Hematopoietic multipotent progenitor cell treated with erythropoietin and hydrocortisone succinate and interleukin-3 and kit ligand, for 4 days (in vitro differentiated cells): ENCODE measurements at places on chromosomes 3 and 15.
A peak's percentile ranks its signal among the peaks of the same experiment; 100 is the strongest.

DNA sequence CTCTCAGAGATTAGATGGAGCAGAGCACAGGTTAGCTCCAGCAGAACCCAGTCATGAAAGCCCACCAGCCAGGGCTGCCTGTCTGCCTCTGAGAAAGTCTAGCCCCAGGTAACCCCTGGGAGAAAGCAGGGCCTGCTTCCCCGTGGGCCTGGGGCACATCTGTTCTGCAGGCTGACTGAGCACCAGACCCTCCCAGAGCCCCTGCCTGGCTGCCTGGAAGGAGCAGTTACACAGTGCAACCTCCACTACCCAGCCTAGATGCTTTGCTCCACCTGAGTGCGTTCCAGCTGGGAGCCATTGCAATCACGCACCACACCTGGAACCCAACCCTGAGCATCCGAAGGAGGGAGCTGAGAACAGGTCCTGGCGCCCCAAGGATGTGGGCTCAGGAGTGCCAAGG is 24.7 kb upstream of the OR5K4 start:
- DNase-seq: no peak

DNA sequence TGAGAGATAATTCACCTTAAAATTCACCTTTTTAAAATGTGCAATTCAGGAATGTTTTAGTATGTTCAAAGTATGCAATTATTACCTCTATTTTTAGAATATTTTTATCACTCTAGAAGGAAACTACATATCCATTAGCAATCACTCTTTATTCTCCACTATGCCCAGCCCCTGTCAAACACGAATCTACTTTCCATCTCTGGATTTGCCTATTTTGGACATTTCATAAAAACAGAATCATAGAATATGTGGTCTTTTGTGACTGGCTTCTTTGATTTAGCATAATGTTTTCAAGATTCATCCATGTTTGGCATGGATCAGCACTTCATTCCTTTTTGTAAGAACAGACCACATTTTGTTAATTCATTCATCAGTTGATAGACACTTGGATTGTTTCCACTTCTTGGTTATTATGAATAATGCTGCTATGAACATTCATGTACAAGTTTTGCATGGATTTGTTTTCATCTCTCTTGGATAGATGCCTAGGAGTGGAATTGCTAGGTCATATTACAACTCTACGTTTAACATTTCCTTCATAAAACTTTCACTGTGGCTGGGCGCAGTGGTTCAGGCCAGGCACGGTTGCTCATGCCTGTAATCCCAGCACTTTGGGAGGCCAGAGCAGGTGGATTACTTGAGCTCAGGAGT is 12.7 kb downstream of the HMCES start:
- DNase-seq: no peak

DNA sequence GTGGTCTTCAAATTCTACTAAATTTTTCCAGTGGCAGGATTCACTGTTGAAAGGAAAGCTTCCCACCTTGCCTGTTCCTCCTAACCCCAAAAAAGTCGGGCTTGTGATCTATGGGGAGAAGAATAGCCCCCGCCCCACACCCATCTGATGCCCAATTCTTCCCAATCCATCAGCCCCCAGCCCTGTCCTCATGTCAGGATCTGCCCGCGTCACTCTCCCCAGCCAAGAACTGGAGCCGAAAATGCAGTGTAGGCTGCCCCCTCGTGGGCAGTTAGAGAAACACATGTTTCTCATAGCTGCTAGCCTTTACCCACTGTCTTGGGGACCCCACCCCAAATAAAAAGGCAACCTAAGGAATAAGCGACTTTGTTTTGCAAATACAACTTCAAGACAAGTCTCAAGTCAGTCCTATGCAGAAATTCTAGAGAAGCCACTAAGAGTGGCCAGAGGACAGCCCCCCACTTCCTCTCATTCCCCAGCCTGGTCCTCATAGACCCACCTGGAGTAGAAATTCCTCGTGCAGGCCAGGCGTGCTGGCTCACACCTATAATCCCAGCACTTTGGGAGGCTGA is 13.0 kb upstream of the CSK start:
- DNase-seq: peak; percentile 80

DNA sequence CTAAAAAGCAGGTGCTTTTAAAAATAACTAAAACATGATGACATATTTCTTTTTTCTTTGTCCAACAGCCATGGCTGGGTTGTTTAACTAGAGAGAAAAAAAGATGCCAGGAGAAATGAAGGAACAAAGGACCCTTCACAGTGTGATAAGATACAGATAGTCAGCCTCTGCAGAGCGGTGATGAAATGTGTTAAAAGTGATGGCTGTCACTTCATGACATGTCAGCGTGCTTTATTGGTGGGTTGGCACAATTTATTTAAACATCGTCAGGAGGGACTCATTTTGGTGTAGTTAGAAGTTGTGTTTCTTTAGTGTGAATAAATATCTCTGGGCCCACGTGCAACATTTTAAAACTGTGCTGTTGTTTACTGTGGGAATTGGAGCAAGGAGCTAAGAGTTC is 887.4 kb upstream of the CFAP20DC start:
- no peak for DNase-seq

- DNase-seq: no peak
These were observed 119.4 kb downstream of the NUP210 start for GRCh38 chr3:13300546-13301285.

- DNase-seq: no peak
These were observed 129.0 kb downstream of the SEMA6D start for GRCh38 chr15:47846128-47846868.

GRCh38 chr15:54298396-54298795 is 320.2 kb downstream of the UNC13C start:
- DNase-seq: peak; percentile 4

GRCh38 chr3:172550347-172550943 is 27.2 kb upstream of the TNFSF10 start:
- DNase-seq: peak; percentile 93

DNA sequence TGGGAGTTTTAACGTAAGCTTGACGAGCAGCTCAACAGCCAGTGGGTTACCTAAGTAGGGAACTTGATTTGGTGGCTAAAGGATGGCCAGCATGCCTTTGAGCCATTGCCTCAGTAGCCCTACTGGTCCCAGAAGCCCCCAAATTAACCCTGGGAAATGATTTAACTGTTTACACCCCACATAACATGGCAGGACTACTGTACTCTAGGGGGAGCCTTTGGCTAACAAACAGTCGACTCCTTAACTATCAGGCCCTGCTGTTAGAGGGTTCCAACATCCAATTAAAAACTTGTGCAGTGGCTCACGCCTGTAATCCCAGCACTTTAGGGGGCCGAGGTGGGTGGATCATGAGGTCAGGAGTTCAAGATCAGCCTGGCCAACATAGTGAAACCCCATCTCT is 9.4 kb upstream of the SMCO1 start:
- DNase-seq: peak; percentile 72

GRCh38 chr3:112718516-112718915 is 77.6 kb upstream of the CCDC80 start:
- DNase-seq: no peak

GRCh38 chr15:39792844-39793335 is 10.2 kb upstream of the FSIP1 start:
- peak; percentile 69 for DNase-seq

GRCh38 chr3:4995500-4996053 is 16.3 kb downstream of the BHLHE40 start:
- no peak for DNase-seq

GRCh38 chr3:55797775-55798174 is 310.7 kb upstream of the WNT5A start:
- no peak for DNase-seq

- no peak for DNase-seq
These were observed 75.5 kb upstream of the PLSCR5 start for GRCh38 chr3:146680617-146681016.
